ENCODE measurements at places on chromosomes 7 and 10.

- no peak for DNase-seq
Measured at GRCh38 chr10:69721690-69722310, 79.9 kb upstream of the COL13A1 start.

- no peak for DNase-seq
Measured at GRCh38 chr10:43801140-43801539, 152.5 kb upstream of the ZNF32 start.

GRCh38 chr7:32047075-32047474 is 23.1 kb downstream of the PDE1C start:
- no peak for DNase-seq

- no peak for DNase-seq
Measured at GRCh38 chr10:42951486-42952251, 125.2 kb upstream of the RET start.

GRCh38 chr10:98967601-98968000 is 268.1 kb downstream of the HPSE2 start:
- no peak for DNase-seq

GRCh38 chr10:115802911-115803310 is 470.1 kb downstream of the GFRA1 start:
- DNase-seq: no peak

DNA sequence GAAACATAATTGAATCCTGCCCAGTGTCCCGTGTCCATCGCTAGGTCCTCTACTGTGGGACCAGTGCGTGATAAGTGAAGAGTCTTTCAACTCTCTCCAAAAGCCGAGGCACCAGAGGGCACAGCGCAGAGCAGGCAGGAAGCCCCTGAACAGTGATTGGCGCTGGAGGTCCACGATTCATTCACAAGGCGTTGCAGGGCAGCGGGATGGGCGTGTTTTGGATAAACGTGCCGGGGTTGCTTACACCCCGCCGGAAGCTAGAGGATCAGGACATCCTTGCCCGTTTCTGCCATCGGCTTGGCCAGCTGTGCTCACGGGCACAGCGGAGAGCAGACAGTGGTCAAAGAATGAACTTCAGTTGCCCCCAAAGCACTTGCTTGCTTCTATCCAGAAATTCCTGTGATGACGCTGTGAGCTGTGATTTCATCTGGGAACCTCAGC is 86.0 kb upstream of the PFKP start:
- DNase-seq: no peak

DNA sequence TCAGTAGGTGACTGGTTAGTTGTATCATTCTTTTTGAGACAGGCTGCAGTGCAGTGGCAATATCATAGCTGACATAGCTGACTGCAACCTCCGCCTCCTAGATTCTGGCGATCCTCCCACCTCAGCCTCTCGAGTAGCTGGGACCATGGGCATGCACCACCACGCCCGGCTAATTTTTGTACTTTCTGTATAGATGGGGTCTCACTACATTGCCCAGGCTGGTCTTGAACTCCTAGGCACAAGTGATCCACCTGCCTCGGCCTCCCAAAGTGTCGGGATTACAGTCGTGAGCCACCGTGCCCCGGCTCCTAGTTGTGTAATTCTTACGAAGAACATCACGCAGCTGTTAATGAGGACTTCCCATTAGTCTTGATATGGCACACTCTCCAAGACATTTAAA is 123.4 kb upstream of the VKORC1L1 start:
- DNase-seq: no peak

DNA sequence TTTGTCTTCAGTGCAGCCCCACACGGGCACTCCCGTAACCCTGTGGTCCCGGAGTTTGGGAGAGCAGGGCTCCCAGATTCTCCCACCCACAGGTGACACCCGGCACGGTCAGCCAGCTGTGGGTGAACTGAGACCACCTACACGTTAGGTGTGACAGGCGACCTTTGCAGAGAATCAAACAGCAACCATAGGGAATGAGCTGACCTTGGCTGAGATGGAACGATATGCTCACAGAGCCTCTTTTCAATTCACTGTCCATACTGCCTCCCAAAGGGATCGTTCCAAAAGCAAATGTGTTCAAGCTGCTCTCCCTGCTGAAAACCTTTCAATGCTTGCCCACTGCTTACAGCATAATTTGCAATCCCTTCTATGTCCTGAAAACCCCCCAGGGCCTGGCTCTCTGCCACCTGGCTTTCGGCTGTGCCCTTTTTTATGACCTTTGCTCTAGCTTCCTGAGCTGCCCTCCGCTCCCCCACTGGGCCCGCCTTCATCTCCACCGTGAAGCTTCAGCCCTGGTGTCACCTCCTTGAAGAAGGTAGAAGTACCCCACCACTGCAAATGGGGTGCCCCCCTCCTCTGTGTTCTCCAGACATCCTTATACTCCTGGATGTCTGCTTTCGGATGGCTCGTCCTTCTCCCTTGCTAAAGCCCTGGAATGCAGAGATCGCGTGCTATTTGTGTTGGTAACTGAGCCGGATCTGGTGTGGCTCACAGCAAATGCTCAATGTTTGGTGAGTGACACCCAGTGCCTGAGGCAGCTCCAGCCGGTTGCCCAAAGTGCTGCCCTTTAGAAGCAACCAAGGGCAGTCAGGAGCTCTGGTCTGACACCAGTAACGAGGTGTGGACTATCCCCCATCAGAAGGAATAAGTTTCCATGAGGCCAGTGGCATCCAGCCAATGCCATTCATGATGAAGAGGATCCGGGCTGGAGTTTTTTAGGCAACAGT is 90.4 kb downstream of the KIAA1549 start:
- no peak for DNase-seq

Data from stimulated activated CD4-positive, alpha-beta T cell treated with anti-CD3 and anti-CD28 coated beads, Interleukin-4, amount 100 ng/mL, for 24 hours (primary cell).